ENCODE measurements at places on chromosomes 4 and X.

- DNase-seq = no peak
These were observed 233.9 kb upstream of the MAB21L2 start for GRCh38 chr4:150348079-150348478.

- no peak for DNase-seq
These were observed 2.8 kb downstream of the AREG start for GRCh38 chr4:74447636-74448233.

DNA sequence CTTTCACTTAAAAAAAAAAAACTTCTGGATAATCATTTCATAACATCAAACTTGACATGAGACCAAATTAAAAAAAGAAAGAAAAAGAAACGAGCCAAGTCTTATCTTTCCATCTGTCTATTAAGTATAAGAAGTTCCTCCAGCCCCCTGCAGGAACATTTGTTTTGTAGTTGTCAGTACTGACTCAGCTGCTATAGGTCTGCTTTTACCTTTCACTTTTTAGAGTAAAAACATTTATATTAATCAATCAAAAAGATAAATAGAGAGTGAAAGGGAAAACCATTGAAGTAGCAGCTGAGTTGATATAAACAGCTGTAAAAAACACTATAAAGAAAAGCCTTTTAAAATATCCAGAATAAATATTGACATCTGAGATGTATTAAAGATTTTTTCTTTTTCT lies 46.1 kb downstream of the CCDC158 start:
- no peak for DNase-seq

DNA sequence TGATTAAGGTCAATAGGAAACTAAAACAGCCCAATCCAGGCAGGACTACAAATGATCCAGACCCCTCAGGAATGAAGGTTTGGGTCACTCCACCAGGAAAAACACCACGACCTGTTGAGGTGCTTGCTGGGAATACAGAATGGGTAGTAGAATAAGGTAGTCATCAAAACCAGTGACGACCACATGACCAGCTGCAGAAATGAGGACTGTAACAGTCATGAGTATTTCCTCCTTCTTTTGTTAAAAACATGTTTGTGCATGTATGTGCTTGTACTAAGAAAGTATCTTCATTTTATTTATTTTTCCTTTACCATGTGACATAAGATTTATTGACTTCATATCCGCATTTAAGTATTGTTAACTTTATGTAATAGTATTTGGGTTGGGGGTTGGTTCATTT lies 603.5 kb upstream of the NR3C2 start:
- DNase-seq = no peak

- DNase-seq = no peak
These were observed 1.2 kb upstream of the EBP start for GRCh38 chrX:48520455-48520854.

DNA sequence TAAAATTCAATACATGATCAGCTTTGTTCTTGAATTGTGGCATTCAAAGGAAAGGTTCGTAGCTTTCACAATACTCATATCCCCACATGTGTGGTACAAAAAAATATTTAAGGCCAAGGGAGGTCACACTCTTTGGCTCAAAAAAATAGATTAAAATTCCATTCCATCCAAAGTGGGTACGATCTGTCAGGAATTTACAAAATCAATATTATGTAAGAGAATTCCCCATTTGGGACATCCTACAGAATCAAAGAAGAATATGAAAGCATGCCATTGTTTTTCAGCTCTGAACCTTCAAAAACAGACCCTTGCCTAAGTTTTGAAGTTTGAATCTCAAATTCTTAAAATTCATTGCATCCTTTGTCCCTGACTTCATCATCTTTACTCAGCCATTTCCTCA lies 85.8 kb downstream of the MID1 start:
- no peak for DNase-seq

GRCh38 chr4:181541396-181541795 lies 701.8 kb upstream of the TENM3 start:
- DNase-seq = no peak

GRCh38 chr4:77493120-77493752 lies 112.4 kb upstream of the CXCL13 start:
- DNase-seq = no peak

GRCh38 chrX:17525762-17526555 lies 151.0 kb downstream of the NHS start:
- no peak for DNase-seq

GRCh38 chrX:14920196-14920595 lies 47.0 kb downstream of the MOSPD2 start:
- DNase-seq = no peak

DNA sequence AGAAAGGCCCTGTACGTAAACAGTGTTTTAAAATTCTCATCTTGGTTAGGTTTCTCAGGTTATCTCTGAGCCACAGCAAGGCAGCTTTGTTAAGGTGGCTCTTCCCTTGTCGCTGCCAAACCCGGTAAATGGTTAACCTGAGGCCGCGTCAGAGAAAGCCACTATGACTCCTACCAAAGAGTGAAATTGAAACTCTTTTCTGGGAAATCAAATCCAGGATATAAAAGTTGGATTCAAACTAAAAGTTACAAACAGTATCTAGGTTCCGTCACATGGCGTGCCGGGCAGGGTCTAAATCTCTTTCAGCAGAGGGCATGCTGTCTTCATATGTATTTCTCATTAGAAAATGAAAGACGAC lies 433 bp downstream of the MMAA start:
- DNase-seq = peak; percentile 24

DNA sequence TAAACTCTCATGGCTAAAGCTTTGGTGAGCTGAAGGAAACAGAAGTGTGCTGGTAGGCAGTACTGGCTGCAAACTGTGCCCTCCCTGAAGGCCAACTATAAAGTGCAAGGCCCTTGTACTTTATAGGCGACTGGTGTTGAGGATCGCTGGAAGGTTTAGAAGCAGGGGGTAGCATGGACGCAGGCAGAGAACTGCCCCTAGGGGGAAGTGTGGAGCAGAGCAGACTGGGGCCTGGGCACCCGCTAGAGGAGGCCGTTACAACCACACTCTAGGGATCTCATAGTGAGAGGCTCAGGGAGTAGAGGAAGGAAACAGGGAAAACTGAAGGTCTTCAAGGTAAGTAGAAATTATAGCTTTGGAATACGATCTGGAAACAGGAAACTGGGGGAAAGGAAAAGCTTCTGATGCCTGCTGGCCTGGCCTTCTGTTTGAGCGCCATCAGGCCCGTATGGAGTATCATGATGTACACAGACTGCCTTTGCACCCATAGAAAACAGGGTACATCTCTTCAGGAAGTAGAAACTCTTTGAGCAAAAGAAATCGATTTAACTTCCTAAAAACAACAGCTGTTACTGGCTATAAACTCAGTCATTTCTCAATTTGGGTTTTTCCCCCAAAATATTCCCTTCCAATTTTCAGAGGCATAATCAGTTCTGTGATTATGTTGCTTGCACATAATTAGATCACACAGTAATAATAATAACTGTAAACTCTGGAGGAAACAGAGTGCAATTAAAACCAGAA lies 23.9 kb upstream of the TMSB4X start:
- peak; percentile 63 for DNase-seq

- no peak for DNase-seq
These were observed 857.2 kb upstream of the INTU start for GRCh38 chr4:126775485-126776106.

- no peak for DNase-seq
These were observed 41.9 kb downstream of the WDR1 start for GRCh38 chr4:10074767-10075105.

DNA sequence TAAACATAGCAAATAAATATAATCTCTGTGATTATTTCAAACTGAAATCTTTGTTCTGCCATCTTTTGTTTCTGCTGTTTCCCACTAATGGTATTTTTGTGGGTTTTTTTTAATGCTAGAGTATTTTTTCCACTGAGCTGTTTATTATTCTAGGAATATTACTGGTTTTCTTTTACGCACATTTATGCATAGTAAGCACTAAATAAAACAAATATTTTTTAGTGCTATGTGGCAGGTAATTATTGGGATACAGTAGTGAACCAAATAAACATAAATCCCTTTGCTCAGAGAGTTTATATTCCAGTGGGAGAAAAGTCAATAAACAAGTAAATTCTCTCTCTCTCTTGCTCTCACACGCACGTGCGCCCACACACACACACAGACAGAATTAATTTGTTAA lies 397.4 kb downstream of the PRDM5 start:
- DNase-seq = no peak

DNA sequence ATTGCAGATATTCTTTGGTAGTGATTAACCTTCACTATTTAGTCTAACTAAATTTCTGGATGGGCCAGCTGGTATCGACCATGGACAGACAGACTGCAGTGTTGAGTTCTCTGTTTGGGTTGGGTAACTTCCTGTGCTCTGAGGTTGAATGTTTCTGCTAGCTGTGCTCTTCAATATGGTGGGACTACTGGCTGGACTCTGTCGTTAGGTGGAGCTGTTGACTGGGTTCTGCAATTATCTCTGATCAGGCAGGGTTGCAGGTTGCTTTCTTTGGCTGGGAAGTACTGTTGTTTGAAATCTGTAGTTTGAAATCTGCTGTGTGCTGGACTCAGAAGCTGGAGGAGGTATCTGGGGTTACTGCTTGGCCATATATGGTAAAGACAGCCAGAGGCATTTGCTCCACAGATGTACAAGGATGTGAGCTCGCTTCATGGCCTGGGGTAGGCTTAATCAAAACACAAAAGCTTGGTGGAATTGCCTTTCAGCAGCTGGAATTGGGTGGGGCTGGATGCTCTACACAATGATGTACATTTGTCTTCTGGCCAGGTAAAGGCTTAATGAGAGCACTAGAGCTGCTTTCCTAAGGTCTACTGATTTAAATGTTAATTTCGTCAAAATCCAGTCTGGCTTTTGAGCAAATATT lies 1472.0 kb downstream of the FAM133A start:
- no peak for DNase-seq

DNA sequence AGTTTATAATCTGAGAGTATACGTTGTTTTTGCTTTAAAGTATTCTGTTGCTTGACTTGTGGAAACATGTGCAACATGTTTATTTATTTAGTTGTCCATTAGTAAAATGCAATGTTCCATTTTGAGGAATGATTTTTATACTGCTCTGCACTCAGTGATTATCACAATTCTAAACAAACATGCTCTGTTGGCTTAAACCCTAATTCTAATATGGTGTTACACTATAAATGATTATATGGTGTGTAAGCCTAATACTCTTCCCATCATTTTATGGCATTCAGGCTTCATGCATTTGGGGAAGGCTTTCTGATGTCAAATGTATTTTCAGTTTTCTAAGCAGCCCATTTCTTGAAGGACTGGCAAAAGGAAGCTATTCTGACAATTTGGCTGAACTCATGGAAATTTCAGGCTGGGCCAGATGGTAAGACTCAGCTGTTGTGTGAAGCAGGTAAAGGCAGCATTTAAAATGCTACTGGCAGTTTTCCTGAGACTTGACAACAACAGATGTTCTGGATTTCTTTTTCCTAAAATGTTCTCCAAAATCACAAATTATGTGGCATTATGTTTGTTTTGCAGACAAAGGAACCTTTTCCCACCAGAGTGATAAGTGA lies 336.7 kb upstream of the GNPDA2 start:
- DNase-seq = no peak

- no peak for DNase-seq
These were observed 30.9 kb downstream of the STOX2 start for GRCh38 chr4:183936047-183936446.

DNA sequence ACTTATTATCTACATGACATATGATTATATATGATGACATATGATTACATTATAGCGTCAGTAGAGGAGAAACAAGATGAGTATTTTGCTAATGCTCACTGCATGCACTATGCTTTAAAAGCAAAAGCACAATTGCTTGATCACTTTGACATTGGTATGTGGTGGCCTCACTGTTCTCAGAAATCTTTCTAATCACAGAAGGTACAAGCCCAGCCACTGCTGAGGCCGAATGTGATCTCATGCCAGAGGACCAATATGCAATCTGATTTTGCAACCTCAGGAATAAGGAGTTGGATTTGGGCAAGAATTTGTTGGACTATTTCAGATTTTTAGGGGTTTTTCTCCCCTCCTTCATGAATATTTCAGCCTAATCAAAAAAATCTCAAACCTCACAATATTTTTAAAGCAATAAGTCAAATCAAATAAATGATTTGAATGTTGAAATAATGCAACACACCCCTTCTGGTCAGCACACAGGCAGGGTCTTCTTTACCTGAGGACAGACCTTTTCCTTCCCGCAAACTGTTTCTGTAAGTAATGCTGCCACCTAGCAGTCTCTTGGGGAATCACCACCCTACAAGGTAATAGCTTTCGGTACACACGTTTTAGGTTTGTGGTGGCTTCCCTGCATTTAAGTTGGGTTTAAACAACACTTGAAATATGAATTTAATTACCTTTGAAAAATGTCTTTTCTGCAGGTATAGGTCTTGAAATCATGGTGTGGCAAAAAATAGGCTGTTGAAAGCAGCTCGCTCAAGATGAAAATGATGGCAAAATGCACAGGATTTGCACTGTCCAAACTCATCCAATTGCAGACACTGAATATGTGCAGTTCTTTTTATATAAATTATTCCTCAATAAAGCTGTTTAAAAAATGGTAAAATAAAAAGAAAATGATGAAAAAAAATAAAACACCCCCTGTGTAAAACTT lies 4.8 kb upstream of the CXCL13 start:
- peak; percentile 5 for DNase-seq

DNA sequence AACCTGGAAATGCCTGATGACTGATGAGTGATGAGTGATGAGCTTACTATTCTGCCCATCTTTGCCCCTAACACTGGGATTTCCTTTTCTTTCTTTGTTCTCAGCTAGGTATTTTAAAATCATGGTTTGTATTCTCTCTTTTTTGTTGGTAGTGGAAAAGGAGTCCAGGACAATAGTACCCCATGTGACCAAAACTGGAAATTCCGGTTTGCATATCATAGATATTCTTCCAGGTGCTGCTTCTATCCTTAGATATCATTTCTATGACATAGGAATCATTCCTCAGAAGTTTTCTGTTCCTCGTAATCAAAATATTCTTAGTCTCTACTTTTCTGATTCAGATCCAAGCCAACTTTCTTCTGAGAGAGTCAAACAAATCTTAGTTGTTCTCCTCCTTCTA lies 320.5 kb upstream of the TET2 start:
- no peak for DNase-seq

GRCh38 chr4:132823419-132823818 lies 325.7 kb upstream of the PCDH10 start:
- DNase-seq = no peak

GRCh38 chr4:40000711-40001110 lies 23.0 kb upstream of the PDS5A start:
- DNase-seq = no peak

DNA sequence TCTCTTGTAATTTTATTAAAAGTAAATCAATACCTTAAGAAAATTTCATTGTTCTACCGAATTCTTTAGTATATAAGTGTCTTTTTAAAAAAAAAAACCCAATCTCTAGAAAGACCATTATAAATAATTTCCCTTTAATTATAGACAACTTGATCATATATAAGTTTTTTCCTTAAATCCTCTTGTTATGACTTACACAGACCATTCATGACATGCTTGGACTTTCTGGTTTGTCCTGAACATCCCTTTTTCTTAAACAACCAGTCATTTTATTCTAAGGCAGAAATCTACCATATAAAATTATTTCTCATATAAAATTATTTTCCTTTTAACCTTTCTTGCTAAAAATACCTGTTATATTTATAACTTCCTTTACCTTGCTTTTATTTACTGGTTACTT lies 15.4 kb upstream of the FHDC1 start:
- no peak for DNase-seq
